Osteoblast (primary cell): ENCODE measurements at places on chromosomes 5 and 9. TPM values are rescaled to one million over a fixed set of nuclear protein-coding genes. Genes with fewer than 3 reads are reported as not detected.

CCNI2 gene
- total RNA-seq: not detected in 2 replicates

DNA sequence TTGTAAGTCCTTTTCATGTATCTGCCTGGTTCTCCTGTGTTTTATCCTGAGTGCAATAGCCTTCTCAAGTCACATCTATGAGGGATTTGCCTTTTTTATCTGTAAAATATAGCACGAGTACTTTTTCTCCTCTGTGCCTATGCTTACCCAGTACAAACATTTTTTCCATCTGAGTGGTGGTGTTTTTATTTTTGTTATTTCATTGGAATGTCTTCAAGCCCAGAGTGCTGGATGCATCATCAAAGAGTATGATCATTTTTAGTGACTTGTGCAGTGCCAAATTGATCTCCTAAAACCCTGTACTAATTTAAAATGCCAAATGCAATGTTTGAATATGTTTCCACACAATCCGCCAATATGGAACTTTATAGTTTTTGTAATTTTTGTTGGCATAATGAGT lies 86.1 kb downstream of the TLE4 start:
- no peak for DNase-seq

PCDHGB4 gene
- 14.1 and 15.9 TPM in 2 replicates for total RNA-seq

- DNase-seq: no peak
Measured at GRCh38 chr5:161467703-161468102, 78.8 kb downstream of the GABRB2 start.

DNA sequence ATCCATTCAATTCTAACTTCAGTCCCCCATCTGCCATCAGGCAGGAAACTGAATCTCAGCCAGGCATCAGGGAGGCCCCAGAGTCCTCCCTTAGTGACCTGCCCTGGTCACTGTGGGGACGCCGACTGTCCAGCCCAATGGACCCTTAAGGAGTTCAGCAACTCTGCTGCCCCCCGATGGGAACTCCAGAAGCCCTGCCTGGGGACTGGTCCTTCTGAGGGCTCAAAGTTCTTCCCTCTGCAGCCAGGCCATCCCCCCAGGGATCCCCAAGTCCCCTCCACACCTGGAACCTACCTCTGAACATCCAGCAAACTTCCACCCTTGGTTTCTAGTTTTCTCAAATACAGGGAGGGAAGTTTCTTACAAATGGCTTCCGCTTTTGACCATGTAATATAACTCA lies 76.8 kb downstream of the UBE2QL1 start:
- no peak for DNase-seq

LECT2 gene
- not detected in 2 replicates for total RNA-seq

PGGT1B gene
- total RNA-seq: 14.1 and 17.4 TPM in 2 replicates

GABBR2 gene
- under 0.01 and 0.88 TPM in 2 replicates for total RNA-seq

CANX gene
- total RNA-seq: 689 and 698 TPM in 2 replicates
